CD4-positive, alpha-beta T cell treated with Interleukin-6 for 4 hours (primary cell): ENCODE measurements at places on chromosomes 11 and 22.

DNA sequence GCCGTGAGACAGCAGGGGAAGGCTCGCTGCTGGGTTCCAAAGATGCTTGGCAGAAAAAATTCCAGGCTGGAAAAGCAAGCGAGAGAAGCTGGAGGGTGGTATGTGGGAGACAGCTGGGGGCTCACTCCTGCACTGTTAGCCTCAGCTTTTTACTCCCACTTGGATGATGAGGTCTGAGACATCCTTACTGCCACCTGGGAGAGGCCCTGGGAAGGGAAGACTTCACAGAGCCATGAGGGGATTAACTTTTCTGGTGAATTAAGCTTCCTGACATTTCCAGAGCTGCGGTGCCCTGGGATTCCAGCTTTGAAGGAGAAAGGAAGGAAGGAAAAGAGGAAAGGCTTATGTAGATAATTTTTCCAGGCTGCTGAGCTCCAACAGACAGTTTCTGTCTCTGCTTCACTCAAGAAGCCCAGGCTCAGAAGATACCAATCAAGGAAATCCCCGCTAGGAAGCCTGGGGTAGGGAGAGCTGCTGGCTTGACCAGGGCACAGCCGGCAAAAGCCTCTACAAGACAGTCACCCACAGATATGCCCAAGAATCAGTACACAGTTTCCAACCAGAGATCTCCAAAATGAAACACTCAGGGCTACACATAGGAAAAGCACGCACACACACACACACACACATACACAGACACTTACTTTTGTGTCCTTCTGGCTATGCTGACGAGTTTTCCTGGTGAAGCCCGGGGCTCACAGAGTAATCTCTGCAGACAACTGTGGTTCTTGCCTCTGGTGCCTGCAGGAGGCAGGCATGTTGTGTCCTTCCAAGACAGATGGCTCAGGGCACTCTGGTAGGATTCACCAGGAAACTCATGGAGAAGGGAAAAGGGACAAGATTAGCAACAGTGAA is 907 bp downstream of the MCHR1 start:
- DNase-seq, result no peak

DNA sequence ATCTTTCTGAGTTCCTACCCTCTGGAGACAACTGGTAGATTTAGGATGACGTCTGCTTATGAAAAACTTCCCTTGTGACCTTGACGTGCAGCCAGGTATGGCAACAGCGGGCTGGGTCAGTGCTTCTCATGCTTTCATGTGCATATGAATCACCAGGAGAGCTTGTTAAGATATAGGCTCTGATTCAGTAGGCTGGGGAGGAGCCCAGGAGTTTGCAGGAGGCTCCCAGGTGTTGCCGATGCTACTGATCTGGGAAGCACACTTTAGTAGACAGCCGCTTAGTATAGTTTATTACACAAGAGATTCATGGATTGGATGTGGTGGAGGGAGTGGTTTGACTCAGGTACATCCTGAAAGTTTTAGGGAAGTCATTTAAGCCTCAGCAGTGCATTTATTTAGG is 23.8 kb downstream of the DIXDC1 start:
- no peak for DNase-seq

DNA sequence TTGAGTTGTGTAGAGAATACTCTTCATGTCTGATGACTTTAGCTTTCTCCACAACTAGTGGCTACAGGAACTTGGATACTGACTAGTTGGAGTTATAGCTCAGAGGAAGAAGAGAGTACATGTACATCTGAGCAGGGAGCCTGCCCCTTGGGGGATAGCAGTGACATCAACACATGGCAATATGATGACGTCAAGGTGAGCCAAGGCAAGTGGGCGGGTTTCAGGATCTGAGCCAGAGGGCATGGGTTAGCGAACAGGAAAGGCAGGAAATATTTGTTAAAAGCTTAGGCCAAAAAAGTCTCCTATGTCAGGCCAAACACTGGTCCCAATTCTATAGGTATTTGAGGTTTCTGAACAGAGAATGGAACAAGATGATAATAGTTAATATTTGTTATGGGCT is 42.0 kb upstream of the HORMAD2 start:
- DNase-seq, result no peak

GRCh38 chr11:46264976-46265375 is 12.5 kb upstream of the CREB3L1 start:
- DNase-seq, result no peak

- DNase-seq, result no peak
These were observed 46.6 kb upstream of the FADD start for GRCh38 chr11:70156291-70157037.

DNA sequence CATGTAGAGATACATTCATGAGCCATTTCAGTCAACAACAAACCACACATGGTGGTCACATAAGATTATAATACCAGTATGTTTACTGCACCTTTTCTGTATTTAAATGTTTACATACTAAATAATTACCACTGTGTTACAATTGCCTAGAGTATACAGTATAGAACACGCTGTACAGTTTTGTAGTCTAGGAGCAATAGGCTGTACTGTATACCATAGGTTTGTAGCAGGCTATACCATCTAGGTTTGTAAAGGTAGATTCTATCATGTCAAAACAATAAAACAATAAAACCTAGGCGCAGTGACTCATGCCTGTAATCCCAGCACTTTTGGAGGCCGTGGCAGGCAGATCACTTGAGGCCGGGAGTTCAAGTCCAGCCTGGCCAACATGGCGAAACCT is 1.1 kb downstream of the TRIM48 start:
- no peak for DNase-seq

GRCh38 chr22:21032868-21033688 is 717 bp upstream of the SLC7A4 start:
- DNase-seq, result no peak

DNA sequence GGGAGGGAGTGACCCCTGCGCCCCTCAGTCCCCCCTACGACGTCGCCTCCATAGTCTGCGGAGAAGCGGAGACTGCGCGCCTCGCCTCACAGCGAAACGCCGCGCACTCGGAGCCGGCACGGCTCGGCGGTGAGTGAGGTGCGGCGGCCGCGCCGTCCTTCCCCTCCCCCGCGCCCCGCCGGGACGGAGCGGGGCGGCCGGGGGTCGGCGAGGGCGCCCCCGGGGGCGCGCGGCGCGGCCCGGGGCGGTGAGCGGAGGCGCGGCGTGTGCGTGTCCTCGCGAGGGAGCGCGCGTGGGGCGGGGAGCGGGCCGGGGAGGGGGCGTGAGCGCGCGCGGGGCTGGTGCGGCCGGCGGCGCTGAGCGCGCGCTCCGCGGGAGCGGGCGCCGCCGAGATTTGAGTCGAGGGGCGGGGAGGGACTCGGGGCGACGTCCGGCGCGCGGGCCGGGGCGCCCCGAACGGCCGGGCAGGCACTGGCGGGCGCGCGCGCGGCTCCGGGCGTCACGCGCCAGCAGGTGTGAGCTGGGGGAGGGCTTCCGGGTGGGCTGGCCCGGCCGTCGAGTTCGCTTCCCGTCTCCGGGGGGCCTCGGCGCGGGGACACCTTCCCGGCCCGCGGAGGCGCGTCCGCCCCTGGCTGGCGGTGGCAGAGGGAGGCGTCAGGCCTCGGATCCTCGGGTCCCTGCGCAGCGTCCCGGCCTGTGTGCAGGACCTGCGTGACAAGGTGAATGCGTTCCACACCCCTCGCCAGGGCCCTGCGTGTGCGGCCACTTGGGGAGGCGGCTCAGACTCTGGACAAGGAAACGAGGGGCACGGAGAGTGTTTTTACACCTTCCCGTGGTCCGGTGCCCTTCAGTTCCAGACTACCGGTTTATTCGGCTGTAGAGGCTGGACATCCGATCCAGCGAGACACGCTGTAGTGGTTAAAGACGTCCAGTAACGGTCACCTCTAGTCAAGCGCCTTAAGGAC is 50.4 kb downstream of the FAM83F start:
- peak; percentile 84 for DNase-seq

GRCh38 chr11:117614728-117615127 is 182.3 kb downstream of the DSCAML1 start:
- DNase-seq, result no peak
